ENCODE measurements at places on chromosomes 5 and 9. TPM values are rescaled to one million over a fixed set of nuclear protein-coding genes. Genes with fewer than 3 reads are reported as not detected.

The PCDHGA10 gene
- polyA plus RNA-seq: 3.7 TPM

The PCDHB3 gene
- polyA plus RNA-seq: 3.7 TPM

The CDC25C gene
- polyA plus RNA-seq: 7.5 TPM

The OR4F3 gene
- not detected for polyA plus RNA-seq

The C5orf52 gene
- not detected for polyA plus RNA-seq

The ACO1 gene
- 50.3 TPM for polyA plus RNA-seq

The KIAA1191 gene
- polyA plus RNA-seq: 134 TPM

GRCh38 chr5:76582230-76583162, 40.7 kb downstream of the F2RL2 start:
- DNase-seq: no peak

DNA sequence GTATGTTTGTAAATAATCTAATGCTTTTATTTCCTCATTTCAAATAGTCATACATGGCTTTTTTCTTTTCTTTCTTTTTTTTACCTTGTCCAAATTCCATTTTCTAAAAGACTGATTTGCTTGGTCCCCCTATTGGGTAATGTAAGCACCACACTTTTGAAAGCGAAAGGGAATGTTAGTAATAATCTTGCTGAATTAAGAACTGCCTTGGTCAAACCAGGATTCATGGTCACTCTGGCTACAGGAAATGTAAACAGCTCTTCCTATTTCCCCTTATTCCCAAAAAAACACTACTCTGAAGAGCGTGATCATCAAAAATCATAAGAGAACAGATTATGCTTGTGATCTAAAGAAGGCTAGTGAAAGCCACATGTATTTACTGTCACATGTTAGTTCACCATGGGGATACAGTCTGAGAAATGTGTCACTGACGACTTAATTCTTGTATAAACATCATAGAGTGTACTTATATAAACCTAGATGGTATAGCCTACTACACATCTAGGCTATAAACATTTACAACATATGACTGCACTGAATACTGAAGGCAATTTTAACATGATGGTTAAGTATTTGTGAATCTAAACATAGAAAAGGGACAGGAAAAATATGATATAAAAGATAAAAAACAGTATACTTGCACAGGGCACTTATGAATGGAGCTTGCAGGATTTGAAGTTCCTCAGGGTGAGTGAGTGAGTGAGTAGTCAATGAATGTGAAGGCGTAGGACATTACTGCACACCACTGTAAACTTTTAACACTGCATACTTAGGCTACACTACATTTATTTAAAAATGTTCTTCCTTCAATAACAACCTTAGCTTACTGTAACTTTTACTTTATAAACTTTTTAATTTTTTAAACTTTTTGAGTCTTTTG, 75.3 kb downstream of the HMGCR start:
- DNase-seq: no peak

DNA sequence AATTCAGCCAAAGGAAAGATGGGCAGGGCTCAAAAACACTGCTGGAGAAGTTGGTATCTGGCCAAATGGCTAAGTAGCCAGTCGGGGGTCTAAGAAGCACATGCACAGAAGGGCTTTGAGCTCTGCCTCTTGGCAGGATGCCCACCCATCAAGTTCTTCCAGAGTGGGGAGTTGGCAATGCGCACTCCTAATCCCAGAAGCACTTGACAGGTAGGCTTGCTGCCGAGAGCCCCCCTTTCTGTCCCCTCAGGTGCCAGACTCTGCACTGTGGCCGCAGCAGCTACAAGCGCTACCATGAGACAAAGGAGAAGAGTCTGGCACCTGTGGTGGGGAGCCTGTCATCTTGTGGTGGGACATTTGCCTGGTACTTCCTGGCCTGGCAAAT, 252.9 kb upstream of the SLC24A2 start:
- DNase-seq: no peak

DNA sequence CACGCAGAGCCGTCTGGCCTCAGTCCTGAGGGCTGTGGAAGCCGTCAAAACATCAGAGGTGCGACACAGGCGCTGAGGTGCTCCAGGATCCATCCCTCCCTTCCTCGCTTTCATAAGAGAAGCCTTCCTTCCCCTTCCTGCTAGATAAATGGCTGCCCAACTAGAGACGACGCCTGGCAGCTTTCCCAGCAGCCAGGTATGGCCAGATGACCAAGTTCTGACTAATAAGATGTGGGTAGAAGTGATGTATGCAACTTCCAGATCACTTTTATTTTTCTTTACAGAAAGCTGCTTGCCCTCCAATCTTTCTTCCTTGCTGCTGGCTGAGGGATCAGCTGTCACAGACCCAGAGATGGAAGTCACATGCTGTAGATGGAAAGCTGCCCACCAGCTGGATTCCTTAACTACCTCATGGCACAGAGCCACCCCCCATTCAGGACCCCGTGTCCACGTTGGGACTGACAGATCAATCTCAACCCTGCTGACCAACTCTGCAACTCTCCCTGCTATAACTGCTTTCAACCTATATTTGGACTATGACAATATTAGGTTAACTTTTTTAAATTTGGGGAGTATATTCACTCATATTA, 8.8 kb downstream of the MAPK9 start:
- peak; percentile 11 for DNase-seq

GRCh38 chr5:120358949-120359348, 105.2 kb upstream of the PRR16 start:
- no peak for DNase-seq

- DNase-seq: no peak
Observed at GRCh38 chr5:113194591-113194990, 218.0 kb downstream of the DCP2 start.

GRCh38 chr5:143398053-143398355, 5.5 kb downstream of the NR3C1 start:
- DNase-seq: no peak

DNA sequence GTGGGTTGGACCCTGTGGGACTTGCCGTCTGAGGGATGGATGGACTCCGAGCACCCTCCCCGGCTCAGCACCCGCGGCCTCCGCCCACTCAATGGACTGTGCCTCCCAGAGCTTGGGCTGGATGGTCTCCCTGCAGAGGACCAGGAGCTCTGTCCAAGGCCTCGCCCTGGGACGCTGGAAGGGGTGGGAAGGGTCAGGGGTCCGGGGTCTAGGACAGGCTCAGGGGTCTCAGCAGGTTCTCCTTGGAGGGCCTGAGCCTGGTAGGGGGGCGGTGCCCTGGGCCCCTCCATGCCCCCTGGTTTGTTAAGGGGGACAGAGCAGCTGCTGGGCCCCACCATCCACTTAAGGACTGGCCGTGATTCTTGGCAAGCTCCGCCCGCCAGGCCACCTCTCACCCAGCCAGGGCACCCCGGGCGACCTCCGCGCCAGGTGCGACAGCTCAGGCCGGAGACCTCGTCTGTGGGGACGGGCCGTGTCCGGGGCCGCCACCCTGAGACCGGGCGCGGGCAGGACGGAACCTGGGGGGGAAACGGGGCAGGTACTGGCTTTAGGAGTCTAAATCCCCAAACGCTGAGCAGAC, 29.2 kb downstream of the EXOC3 start:
- DNase-seq: no peak

DNA sequence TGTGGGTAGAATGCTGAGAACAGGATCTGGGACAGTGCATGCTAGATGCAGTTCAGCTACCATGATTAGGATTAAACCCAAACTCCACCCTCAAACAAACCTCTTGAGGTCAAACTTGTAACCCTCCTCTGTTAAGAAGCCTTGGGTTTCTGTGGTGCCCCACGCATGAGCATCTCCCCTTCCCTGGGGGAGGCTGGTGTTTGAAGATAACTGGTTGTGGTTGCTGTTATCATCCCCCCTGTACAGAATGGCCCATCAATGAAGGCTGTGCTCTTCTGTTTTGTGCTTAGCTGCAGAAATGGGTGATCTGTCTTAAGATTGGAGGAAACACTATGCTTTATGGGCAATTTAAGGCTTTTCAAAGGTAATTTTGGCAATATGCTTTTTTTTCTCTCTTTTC, 4.4 kb upstream of the DAB2IP start:
- DNase-seq: no peak

- no peak for DNase-seq
Observed at GRCh38 chr9:75391497-75391896, 303.2 kb downstream of the OSTF1 start.

- DNase-seq: no peak
Observed at GRCh38 chr9:18077941-18078678, 395.8 kb upstream of the ADAMTSL1 start.

GRCh38 chr5:115733607-115734006, 82.9 kb downstream of the CDO1 start:
- no peak for DNase-seq

- DNase-seq: no peak
Observed at GRCh38 chr5:34028349-34028748, 14.7 kb downstream of the C1QTNF3 start.

DNA sequence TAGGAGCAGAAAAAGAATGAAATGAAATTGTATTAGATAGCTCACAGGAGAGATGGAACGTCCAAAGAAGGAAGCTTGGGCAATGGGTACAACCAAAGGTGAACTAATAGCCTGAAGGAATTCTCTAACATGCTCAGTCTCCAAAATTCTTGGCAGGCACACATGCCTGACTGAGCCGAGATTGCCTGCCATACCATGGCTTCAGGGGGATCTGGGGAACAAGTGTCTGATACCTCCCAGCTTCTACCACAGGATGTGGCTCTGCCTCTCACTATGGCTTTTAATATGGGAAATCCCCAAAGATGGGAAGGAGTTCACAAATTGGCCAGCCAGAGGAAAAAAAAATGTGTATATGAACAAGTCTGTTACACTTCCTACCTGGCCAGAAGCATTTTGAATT, 3.6 kb upstream of the PALM2AKAP2 start:
- DNase-seq: no peak

- DNase-seq: no peak
Observed at GRCh38 chr5:160289356-160289651, 23.1 kb downstream of the CCNJL start.

DNA sequence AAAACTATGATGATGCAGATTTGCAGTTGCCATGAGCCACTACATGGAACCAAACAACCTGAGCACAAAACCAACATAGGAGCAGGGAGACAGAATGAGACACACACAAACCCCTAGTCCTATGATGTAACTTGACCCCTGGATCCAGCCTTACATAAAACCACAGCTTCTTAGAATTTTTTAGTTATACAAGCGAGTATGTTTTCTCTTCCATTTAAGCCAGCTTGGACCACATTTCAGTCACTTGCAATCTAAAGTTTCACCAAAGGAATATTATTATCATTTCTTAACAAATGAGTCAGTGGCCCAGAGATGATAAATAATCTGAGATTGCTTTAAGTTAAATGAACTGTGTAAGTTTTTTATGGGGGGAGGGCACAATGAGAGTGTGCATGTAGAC, 6.8 kb downstream of the SPOCK1 start:
- no peak for DNase-seq

DNA sequence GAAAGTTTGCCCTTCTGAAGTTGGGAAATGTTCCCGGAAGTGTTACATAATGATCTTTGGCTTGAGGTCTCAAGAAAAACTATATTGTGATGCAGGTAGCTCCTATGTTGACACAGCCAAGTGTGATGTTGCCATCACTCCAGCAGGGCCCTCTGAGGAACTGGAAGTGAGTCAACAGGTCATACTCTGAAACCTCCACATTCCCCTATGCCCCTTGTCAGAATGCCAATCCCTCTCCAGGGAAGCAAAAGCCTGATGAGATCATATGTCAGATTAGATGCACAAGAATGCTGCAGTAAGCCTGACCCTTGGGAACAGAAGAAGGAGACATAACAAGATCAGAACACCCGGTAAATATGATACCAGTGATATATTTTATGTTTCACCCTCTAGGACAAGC, 66.8 kb upstream of the ITGA2 start:
- DNase-seq: no peak

DNA sequence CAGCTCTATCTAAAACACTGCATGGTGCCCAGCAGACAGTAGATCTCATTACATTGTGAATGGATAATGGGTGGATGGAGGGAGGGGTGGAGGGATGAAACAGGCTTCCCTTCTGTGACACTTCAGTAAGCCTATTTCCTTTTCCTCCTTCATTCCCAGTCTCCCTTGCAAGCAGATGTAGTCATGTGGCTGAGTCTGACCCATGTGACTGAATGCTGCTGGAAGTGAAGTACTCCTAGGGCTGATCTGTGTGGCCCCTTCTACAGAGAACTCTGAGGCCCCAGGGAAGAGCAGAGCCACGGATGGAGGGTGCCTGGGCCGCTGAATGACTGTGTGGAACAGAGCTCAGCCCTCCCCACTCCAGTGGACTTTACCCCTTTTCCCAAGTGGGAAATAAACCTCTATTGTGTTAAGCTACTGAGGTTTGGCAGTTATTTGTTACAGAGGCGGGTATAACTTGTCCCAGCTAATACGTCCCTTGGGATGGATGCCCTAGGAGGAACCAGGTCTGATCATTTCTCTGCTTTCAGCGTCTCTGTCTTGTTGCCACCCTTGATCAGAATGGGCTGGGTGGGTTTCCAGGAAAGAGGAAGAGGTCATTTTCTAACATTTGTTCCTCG, 176.1 kb upstream of the MVB12B start:
- DNase-seq: no peak

DNA sequence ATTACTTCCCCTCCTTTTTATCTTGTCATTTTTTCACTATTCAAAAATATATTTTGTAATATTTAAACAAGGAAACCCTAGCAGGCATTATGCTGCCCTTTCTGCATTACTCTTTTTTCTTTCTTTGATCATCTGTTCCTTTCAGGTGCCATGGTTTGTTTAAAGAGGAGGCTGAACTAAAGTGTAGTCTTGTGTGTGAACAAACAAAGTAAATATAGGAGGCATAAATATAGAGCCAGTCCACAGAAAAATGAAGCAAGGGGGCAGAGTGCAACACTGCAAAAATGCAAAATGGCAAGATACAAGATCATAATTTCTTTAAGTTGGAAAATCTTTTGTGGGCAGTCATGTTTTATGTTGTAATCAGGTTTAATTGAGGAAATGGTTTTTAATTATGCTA, 947.3 kb upstream of the COX7C start:
- no peak for DNase-seq

- DNase-seq: no peak
Observed at GRCh38 chr5:92652756-92653155, 928.3 kb downstream of the NR2F1-AS1 start.

DNA sequence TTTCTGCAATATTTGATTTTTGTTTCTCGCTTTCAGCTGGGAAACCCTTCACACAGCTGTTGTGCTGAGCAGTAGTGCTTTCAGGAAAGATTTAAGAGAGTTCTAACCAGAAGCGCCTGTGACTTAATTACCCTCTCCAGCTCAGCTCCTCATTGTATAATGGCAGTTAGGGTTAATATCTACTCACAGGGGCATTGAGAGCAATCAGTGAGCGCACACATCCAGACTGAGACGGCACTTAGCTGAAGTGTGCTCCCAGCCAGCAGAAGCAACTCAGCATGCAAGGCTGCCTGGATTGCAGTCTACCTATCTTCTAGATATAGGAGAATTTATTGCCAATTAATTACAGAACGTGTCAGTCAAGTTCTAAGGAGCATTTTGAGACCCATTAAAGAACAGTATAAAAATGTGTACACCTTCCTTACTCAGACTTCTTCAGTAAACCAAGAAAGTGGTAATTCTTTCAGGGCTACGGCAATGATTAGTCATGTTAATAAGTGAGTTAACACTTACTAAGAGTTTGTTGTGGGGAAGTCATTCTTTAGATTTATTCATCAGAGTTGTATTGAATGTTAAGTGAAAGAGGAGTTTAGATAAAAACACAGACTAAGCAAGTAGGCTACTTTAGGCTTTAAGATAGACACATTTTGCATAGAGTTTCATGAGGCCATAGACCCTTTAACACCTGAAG, 111.7 kb upstream of the PCAT7 start:
- no peak for DNase-seq

GRCh38 chr9:96160866-96161265, 141.1 kb downstream of the HSD17B3 start:
- no peak for DNase-seq
